Stimulated activated CD4-positive, alpha-beta T cell treated with anti-CD3 and anti-CD28 coated beads, Interleukin-1b, Interleukin-23, amount 100 ng/mL, for 1 hour (primary cell): ENCODE measurements at places on chromosomes 1 and 21.

GRCh38 chr1:24540051-24540905 lies 15.6 kb upstream of the NCMAP start:
- no peak for DNase-seq

DNA sequence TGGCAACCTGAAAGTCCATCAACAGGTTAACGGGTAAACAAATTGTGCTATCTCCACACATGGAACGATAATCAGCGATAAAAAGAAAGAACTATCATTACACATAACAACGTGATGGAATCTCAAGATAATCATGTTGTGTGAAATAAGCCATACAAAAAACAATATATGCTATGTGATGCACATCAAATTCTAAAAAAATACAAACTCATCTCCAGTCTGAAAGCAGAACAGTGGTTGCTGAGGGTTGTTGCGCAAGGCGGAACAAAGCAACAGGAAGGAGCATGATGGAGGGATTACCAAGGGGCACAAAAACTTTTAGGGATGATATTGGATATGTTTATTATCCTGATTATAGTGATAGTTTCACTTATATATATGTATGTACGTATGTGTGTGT lies 324.8 kb downstream of the VAV3 start:
- no peak for DNase-seq

DNA sequence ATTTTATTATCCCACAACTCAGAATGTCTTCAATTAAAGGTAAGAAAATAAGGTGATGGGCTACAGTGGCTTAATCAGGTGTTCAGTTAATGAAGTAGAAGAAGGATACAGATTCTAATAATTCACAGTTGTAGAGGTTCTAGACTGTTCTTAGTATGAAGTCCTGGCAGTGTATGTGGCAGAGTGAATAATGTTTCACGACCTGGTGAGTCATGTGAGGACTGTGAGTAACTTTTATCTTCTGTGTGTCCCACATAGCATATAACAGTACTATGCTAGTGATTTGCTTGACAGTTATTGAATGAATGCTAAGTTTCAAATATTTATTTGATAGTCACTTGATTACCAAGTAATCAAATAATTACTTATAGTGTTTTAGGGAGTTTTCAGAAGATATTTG lies 20.0 kb downstream of the SLC16A4 start:
- no peak for DNase-seq

GRCh38 chr1:200226268-200226968 lies 183.4 kb downstream of the ZNF281 start:
- DNase-seq = no peak

- DNase-seq = no peak
These were observed 12.9 kb upstream of the DISC1 start for GRCh38 chr1:231613419-231614349.

DNA sequence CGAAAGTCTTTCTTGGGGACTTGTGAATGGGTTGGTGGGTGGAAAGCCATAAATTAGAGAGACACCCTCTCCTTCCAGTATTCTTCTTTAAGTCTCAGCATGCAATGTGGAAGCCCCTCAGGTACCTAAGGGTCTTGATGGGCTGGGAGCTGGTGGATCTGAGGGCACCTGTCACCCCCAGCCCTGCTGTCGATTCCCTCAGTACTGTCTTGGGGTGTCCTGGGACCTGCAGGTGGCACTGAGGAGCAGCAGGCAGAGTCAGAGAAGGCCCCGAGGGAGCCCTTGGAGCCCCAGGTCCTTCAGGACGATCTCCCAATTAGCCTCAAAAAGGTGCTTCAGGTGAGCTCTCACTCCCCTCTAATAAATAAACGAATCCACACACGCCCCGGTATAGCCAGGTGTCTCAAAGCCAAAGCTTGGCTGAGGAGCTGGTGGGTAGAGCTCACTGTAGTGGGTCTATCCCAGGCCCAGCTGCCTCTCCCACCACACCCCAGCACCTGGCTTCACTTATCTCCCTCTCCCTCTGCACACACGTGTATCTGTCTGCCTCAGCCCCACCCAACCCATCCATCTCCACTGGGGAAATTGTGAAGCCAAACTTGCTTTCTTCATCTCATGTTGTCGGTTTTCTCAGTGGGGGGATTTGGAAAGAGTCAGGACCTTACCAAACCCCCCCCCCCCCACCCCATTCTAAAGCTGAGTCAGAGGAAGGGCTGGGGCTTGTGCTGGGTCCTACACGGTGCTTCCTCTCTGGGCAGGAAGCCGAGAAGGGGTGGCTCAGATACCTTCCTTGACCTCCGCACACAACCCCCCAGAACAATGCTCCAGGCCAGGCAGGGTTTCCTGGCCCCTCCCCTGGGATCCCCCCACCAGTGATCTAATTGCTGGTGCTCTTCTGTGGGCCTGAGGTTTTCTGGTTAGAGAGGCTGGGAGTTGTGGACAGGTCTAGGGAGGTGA lies 1.6 kb downstream of the ADAM15 start:
- DNase-seq = no peak

DNA sequence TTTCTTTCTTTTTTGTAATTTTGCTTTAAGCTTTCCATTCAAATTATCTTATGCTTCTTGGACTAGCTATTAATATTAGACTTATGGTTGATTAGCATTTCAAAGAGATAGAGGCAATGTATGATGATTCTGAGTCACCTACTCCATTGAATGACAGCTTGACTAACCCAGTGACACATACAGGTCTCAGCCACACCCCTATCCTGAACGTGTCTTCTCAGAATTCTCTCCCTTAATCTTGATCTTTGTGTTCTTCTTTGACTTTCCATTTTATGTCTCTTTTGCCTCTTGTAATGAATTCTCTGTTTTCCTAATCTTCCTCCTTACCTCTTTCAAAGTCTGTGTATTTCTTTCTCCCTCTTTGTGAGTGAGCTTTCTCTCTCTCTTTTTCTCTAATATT lies 241.1 kb downstream of the PDE4B start:
- no peak for DNase-seq

GRCh38 chr1:174352117-174352516 lies 95.6 kb upstream of the GPR52 start:
- no peak for DNase-seq
